ENCODE measurements at places on chromosomes 7 and 10.

GRCh38 chr7:12638851-12639456 is 48.5 kb upstream of the ARL4A start:
- DNase-seq: peak; percentile 45

GRCh38 chr10:116029826-116030225 is 243.2 kb downstream of the GFRA1 start:
- DNase-seq: no peak

DNA sequence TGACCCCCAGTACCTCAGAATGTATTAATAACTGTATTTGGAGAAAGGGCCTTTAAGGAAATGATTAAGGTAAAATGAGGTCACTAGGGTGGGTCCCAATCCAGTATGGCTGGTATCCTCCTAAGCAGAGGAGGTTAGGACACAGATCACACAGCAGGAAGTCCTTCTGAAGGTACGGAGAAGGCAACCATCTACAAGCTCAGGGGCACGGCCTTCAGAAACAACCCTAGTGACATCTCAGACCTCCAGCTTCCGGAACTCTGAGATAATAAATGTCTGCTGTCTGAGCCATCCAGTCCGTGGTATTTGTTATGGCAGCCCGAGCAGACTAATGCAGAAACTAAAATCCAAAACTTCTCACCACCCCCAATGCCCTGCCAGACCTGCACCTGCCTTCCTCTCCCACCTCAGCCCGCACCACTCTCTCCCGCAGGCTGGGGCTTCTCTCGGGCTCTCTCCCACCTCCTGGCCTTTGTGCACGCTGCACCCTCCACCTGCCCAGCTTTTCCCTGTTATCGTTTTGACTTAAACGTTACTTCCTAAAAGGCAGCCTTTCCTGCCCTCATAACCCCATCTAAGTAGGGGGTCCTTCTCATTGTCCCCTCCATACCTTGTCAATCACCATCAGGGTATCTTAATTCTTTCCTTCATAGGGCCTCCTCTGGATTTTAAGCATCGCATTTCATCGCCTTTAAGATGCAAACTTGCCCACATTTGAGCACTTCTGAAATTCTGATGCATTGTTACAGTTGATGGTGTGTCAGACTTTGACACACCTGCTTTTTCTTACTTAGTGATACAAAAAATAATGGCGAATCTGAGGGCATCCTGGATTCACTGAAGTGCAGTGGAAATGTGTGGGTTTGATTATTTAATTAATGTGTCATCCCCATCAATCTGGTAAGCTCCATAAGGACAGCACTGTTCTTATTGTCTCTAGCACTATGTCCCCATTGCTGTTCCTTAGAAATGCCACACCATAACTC is 32.2 kb upstream of the AQP1 start:
- DNase-seq: no peak

DNA sequence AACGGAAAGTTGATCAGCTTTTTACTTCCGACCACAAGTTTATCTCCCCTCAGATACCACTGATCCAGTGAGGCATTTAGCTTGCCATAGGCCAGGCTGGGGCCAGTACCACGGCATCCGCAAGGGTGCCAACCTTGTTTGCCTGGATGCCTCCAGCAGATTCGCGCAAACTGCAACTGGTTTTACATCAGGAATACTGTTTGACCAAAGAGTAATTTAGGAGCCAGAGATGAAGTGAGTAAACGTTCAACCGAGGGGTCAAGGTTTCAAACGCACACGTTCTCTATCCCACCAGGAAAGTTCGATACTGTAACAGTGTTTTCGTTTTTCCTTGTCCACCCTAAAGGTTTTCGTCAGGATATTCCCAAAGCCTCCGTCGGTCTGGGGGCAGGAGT is 266 bp upstream of the MDFIC start:
- DNase-seq: no peak

- DNase-seq: no peak
These were observed 123.6 kb downstream of the ZNF248 start for GRCh38 chr10:37733822-37734221.

GRCh38 chr10:124716369-124716768 is 27.8 kb downstream of the FAM53B start:
- no peak for DNase-seq

- no peak for DNase-seq
These were observed 40.0 kb downstream of the FIGNL1 start for GRCh38 chr7:50409856-50410745.

DNA sequence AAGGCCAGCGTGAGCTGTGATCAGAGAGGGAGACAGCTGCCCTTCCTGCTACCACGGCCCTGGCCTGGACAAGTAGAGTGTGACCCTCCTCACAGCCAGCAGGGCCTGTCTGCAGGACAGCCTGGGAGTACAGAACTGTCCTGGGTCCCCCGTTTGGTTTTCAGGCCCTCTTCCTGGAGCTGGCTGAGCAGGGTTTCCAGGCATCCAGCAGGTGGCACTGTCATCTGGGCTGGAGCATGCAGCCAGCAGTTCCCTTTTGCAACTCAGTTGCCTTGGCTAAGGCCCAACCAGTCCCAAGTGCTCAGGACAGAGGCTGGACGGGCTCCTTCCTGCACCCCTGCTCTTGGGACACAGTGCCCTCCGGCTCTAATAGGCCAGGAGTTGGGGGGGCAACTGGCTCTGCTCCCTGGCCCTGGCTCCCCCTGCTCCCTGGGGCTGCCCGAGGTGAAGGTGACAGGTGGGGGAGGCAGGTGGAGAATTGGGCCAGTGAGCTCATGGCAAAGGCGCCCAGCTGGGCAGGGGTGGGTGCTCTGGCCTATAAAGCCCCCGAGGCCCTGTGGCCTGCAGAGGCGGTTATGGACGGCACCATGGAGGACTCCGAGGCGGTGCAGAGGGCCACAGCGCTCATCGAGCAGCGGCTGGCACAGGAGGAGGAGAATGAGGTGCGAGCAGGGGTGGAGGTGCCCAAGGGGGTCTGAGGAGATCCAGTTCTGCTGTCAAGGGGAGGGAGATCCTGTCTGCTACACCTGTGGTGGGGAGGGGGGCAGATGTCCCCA is at the start of gene ANKRD2:
Gene ANKRD2 (plus strand): TSS at position 566 of the 776 bp plus-strand sequence. CDS start 10 bp downstream, at position 576.
- peak; percentile 64 for DNase-seq

DNA sequence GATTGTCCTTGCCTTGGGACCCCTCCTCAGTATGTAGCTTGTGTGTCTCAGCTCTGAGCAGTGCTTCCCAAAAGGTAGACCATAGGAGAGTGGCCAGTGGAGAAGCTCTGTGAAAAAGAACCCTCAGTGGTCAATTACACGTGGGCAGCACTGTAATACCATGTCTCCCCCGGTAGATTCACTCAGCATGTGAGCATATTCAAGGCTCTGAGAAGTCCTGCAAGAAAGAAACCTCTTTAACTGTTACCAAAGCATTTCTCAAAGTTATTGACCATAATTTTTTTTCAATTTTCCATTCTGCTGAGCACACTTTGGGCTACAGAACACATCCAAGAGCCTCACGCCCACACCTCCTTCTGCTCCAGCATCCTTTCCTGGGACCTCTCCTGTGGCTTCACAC is 143.1 kb downstream of the RGS10 start:
- DNase-seq: no peak

- DNase-seq: no peak
These were observed 925.2 kb upstream of the GHITM start for GRCh38 chr10:83214136-83214535.

DNA sequence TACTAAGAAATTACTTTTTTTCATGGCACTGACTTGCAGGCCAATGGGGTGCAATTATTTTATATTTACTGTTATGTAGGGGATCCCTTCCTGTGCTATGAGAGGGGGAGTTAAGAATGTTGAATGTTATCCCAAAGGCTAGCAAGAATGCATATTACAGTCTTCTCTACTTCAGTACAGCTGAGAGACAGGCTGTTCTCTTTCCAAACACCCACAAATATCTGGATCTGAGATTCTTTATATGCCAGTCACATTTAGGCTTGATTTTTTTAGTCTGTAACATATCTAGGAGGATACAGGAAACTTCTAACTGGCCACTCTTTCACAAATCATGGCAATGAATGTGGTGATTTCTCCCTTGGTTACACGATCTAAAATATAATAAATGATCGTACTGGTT is 266.4 kb upstream of the FZD8 start:
- no peak for DNase-seq

- DNase-seq: no peak
These were observed 310.6 kb downstream of the PARD3 start for GRCh38 chr10:34504534-34504933.

DNA sequence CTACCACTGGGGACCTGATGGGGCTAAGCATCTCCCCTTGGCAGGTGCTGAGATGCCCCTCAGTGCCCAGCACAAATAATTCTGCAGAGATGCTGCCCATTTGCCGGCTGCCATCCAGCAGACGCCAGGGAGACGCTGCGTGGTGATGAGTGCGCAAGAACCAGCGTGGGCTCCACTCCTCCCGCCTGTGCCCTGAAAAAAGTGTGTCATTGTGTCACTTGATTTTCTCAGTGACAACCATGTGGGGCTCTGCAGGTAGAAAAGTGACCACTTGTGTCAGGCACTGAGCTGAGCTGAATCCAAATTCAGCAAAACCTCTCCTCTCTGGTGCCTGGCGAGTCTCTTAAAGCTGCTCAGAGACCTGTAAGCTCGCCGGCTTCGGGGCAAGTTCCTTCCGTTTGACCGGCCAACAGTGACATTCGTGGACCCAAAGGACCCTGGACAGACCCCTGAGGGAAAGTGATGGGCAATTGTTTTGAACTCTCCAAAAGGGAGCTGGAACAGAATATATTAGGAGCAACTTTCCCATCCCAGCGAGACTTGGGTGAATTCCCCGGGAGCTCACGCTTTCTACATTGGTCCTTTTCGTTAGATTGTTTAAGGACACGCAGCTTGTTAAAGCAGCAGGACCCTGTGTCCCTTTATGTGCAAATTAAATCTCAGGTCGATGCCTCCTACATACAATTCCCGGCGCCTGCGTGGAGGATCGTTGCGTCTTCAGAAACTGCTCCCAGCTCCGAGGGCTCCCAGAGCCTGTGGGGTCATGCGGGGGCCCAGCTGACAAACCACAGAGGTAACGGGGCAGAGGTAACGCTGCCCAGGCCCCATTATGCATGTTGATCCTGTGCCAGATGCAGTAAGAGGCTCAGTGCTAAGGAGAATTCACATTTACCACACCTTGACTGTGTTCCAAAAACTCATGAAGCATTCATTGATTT is 332.7 kb downstream of the ADARB2 start:
- no peak for DNase-seq

- DNase-seq: no peak
These were observed 247.0 kb upstream of the PPP2R2D start for GRCh38 chr10:131653554-131654470.

DNA sequence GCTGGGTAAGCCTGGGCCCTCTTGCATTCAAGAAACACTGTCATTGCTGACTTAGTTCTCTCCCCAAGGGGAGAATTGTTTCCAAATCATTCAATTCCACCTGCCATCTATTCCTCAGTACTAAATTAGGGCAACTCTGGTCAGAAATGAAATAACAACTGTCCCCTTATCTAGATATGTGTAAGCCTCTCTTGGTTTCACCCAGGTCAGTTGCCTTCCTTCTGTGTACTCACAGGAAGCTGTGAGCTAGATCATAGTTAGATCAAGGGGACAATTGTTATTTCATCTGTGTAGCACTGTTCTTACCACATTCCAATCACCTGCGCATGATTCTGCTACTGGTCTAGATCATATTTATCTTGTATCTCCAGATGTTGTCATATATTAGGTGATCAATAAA is 483.0 kb upstream of the SORCS1 start:
- no peak for DNase-seq

DNA sequence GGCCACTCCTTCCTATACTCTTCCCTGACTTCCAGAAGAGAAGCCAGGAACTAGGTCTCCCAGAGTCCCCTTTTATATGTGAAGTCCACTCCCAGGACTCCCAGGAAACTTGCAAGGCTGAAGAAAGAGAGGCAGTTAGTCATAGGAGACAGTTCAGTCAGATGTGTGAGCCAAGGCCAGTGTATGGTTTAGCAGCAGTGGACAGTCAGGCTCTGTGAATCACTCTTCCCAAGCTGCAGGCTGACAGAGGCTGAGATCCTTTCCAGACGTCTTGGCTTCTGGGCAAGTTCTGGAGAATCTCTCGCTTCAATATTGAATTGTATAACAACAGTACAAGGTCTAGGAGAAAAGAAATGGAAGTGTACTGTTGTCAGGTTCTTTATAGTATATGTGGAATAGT is 26.9 kb downstream of the BLVRA start:
- no peak for DNase-seq

DNA sequence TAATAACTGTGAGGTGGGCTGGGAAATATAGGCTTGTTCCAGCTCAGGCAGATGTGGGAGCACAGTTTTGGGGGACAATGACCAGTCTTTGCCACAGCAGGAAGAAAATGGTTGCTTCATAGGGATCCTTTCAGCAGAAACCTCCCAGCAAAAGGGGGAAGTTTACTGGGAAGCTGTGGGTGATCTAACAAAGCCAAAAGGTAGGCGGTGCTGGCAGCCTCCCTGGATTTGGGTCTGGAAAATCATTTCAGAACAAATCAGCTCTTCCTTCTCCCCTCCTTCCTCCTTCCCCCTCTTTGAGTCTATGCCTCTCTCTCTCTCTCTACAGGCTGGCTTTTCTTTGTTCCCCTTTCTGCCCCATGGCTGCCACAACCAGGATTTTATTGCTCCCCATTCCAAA is 16.2 kb downstream of the RPS24 start:
- no peak for DNase-seq

DNA sequence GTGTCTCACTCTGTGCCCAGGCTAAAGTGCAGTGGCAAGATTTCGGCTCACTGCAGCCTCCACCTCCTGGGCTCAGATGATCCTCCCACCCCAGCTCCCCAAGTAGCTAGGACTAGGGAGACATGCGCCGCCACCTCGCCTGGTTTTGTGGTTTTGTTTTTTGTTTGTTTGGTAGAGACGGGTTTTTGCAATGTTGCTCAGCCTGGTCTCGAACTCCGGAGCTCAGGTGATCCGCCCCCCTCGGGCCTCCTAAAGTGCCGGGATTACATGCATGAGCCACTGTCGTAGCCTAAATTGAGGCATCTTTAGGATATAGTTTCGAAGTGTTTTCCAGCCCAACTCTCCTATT is 781 bp downstream of the ZNF727 start:
- DNase-seq: no peak

GRCh38 chr10:76624470-76624869 is 1013.1 kb downstream of the KCNMA1 start:
- DNase-seq: no peak
